ENCODE measurements at places on chromosomes 11 and 22. TPM values are rescaled to one million over a fixed set of nuclear protein-coding genes. Genes with fewer than 3 reads are reported as not detected.

- DNase-seq, result no peak
Measured at GRCh38 chr11:75105462-75105925, 8.8 kb upstream of the OR2AT4 start.

GRCh38 chr11:107860688-107861087 is 2.1 kb upstream of the SLC35F2 start:
- DNase-seq, result no peak

- no peak for DNase-seq
Measured at GRCh38 chr11:56910785-56911184, 77.9 kb upstream of the OR5AK2 start.

- DNase-seq, result no peak
Measured at GRCh38 chr22:22073769-22074561, 91.4 kb upstream of the TOP3B start.

- no peak for DNase-seq
Measured at GRCh38 chr11:133172349-133172748, 360.0 kb downstream of the OPCML start.

DNA sequence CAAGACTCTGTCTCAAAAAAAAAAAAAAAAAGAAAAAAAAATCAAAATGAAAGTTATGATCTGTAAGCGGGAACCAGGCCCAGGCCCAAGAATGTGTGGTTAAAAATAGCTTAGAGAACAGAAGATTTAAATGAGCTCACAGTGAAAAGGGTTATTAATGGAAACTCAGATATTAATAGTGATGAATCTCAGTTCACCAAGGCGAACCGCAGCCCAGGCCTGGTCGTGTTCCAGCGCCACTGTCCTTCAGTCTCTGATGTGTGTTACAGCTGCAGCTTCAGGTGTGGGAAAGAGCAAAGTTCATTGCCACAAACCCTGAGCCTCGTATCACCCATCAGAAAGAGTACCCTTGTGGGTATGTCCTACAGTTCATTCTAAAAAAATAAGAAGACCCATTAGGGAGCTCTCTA is 107.1 kb downstream of the GAB2 start:
- no peak for DNase-seq

GRCh38 chr22:29703569-29704195 is 16.1 kb upstream of the CABP7 start:
- no peak for DNase-seq

DNA sequence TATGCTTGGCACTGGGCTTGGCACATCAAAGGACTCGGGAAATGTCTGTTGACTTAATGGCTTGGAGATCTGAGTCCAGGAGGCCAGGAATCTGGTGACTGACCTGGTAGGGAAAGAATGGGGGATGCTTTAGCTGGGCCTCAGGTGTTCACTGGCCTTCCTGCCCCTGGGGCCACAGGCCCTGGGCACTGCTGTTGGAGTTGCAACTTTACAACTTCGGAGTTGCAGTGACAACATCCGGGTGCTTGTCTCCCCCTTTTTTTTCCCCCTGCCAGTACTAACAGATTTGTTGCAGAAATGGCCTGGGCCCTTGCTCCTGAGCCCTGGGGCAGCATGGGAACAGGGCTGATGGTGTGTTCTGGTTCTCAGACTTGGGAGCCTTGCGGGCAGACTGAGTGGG is 23.8 kb downstream of the OSBP2 start:
- no peak for DNase-seq

GRCh38 chr11:131675121-131675888 is 304.9 kb downstream of the NTM start:
- DNase-seq, result no peak

DNA sequence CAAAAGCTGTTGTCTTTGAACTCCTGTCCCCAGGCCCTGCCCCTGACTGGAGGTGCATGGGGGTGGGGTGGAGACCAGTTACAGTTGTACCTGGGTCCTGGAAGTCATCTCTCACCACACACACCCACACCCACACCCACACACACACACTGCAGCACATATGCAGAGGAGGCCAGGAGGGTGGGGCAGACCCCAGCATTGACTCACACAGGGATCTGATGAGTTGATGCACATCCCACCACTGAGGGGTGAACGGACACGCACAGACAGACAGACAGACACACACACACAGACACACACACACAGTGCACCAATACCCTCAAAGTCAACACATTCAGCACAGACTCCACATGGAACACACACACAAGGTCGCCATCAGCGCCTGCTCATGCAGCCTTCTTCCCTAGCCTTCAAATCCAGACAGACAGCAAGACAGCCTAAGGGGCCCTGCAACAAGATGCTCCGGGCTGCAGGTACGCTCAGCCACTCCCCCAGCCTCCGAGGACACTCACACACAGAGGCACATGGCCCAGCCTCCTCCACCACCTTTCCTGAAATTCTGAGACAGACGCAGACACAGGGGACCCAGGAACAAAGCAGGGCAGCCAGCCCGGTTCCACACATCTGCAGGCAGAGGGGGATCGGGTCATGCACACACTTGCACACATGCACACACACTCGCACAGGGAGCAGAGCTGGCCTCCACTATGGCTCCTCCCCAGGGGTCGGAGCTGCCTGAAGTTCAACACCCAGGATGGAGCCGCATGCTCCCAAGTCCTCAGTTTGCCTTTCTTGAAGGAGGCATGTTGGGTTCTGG is 26.5 kb downstream of the SYT7 start:
- no peak for DNase-seq

- no peak for DNase-seq
Measured at GRCh38 chr11:80584661-80585060, 1143.8 kb upstream of the TENM4 start.

DNA sequence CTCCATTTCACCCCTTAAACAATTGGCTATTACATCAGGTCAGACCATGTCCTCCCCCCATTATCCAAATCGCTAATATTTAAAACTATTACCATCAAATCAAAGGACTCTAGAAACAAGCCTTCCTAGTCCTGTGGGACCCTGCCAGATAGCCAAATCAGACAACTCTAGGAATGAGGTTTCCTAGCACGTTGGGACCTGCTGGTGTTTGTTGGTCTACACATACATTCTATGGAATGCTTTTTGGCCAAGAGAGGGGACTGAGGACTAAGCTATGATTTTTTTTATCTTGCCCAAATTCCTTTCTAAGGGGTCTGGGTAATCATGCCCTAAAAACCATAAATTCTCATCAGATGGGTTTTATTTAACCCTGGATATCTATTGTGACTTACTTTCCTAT is 14.1 kb upstream of the SELENOH start:
- no peak for DNase-seq

DNA sequence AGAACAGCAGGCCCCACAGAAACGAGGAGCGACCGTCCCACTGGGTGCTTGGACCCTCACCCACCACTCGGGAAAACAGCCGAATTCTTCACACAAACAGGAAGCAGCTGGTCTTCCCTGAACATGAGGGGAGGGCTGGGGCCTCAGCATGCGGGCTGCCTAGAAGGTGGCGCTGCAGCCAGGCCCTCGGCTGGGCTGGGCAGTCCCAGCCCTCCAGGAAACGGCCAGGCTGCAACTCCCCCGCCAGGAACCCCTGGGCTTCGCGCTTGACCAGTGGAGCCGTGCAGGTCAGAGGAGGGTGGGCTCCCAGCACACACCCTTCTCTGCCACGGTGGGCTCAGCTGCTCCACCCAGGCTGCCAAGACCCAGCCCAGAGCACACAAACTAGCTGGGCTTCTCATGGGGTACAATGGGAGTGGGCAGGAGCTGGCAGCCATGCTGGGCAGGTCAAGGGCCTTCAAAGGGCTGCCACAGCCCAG is 29.6 kb downstream of the IGF2 start:
- no peak for DNase-seq

DNA sequence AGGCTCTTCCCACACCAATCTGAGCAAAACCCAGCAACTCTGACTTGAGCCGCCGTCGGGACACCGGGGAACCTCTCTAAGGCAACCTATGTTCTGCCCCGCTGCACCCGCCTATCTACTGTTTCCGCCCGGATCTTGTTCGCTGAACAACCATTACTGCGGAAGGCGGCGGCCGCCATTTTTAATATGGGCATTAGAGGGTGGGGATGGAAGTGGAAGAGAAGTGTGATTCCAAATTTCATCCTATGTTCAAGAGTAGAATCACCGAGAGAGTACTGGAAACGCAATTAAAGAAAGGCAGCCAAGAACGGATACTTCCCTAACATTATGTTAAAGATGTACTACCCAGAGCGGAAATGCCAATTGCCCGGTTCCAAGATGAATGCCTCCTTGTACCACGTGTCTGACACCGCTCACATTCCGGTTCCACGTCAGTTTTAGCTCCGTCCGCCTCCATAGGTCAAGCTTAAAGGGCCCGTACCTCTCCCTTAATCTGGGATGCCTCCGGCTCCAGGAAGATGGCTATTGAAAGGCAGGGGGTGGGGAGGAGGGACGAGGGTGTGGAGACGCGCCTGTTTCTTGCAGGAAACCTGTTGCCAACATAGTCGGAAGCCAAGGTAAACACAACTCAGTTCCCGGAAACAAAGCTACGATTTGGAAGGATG is at the start of gene DPAGT1:
TSS of gene DPAGT1 (minus strand) at position 95 of the 665 bp plus-strand sequence. CDS start 198 bp downstream, outside the sequence.
- DNase-seq, result peak; percentile 55

DNA sequence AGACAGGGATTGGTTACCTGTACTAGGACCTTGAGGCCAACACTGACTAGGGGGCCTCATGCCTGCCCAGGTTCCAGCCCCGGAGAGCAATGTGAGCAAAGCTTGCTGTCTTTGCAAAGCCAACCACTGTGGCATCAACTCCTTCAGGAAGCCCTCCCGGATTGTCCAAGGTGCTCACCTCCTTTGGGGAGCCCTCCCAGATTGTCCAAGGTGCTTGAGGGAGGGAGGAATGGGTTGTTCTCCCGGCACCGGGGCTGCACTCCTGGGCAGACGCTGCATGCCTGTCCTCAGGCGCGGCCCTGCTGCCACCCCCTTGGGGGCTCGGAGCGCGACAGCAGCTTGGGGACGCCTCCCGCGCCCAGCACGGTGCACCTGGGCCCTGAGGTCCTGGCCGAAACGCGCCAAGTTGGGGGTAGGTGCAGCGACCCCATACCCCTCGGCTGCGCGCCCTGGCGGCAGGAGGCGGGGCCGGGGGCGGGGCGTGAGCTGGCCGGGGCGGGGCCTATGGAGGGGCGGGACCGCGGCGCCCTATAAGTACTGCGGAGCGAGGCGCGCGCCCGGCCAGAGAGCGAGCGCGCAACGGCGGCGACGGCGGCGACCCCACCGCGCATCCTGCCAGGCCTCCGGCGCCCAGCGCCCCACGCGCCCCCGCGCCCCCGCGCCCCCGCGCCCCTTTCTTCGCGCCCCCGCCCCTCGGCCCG is at the start of gene CD81:
TSS of gene CD81 (plus strand) at position 560 of the 701 bp plus-strand sequence. CDS start 240 bp downstream, outside the sequence.
- DNase-seq, result peak; percentile 64

GRCh38 chr11:119545978-119546915 is 123.3 kb upstream of the THY1 start:
- peak; percentile 32 for DNase-seq

DNA sequence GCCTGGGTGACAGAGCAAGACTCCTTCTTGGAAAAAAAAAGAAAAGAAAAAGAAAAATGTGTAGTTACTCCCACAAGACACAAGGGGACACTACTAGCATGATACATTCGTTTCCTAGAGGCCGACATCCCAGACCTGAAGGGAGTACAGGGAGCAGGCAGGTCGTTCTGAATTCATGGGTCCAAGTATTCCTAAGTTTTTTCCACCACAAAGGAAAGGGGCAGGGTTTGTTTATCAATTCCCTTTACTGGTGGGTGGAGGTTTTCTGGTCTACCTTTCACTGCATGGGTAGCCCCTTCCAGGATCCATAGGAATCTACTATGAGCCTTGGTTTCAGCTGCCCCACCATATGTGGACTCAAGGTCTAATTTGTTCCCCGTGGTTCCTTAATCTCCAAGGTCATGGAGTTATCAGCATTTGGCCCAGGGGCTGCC is 11.8 kb downstream of the TIGD3 start:
- no peak for DNase-seq

- DNase-seq, result no peak
Measured at GRCh38 chr11:83852775-83853442, 566.7 kb upstream of the CCDC90B start.

DNA sequence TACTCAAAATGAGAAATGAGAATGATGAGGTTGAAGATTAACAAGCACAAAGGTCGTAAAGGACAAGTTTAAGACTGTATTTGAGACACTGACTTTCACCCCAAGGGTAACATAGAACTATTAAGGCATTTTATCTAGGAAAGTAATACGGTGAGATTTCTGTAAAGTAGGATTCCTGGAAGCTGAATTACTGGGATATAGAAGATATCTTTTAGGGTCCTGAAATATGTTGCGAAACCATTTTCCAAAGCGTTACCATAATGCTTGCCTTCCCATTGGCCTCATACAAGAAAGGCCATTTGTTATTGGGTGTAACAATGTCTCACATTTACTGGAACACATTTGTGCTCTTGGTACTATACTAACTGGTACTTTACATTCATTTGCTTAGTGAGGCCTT is 1185.9 kb upstream of the TENM4 start:
- DNase-seq, result no peak

DNA sequence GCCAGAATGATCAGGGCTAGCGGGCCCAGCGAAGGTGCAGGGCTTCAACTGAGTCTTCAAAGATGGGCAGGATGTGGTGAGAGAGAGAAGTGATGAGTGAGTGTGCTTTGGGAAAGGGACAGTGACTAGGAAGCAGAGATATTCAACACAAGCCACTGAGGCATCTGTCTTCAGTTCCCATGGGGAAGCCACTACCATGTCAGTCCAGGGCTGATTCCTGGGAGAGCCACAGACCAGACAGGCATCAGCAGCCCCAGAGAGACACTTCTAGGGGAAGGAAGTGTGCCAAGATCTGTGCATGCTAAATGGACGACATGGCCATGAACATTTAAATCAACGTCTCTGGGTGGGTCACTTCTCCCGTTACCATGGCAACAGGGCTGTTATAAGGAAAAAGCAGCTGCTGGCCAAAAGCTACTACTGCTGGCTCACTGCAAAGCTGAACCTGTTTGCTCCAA is 28.5 kb downstream of the P4HA3 start:
- DNase-seq, result no peak

DNA sequence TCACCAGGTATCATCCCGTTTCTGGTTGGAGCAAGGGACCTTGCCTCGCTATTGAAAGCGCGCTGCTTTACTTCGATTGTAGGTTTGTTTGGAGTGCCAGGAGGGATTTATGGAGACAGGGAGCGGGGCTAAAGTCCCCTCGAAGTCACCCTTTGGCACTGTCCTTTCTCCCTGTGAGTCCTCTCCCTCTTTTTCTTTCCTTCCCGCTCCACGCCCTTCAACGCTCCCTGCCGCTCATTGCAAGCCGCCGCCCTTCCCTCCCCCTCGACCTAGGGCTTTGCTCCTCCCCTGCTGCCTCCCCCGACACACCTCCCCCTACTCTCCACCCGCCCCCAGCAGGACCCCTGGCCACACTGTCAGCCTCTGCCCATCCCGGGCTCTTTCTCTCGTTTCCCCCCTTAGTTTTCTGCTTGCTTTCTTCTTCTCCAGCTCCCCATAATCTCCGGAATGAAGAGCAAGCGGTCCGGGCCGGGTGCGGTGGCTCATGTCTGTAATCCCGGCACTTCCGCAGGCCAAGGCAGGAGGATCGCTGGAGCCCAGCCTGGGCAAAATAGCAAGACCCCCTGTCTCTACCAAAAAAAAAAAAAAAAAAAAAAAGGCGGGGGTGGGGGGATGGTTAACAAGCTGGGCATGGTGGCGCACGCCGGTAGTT is 41.0 kb downstream of the AHNAK start:
- no peak for DNase-seq

- peak; percentile 51 for DNase-seq
Measured at GRCh38 chr11:44305470-44306051, 4.4 kb downstream of the ALX4 start.

TPBGL gene
- total RNA-seq, result 0.11 TPM

CABP7 gene
- not detected for total RNA-seq

MOGAT2 gene
- total RNA-seq, result not detected

SWAP70 gene
- total RNA-seq, result 24.0 TPM
